ENCODE measurements at places on chromosomes 5 and 9.

- DNase-seq = peak; percentile 24
Observed at GRCh38 chr9:21465859-21466518, 16.1 kb downstream of the IFNE start.

DNA sequence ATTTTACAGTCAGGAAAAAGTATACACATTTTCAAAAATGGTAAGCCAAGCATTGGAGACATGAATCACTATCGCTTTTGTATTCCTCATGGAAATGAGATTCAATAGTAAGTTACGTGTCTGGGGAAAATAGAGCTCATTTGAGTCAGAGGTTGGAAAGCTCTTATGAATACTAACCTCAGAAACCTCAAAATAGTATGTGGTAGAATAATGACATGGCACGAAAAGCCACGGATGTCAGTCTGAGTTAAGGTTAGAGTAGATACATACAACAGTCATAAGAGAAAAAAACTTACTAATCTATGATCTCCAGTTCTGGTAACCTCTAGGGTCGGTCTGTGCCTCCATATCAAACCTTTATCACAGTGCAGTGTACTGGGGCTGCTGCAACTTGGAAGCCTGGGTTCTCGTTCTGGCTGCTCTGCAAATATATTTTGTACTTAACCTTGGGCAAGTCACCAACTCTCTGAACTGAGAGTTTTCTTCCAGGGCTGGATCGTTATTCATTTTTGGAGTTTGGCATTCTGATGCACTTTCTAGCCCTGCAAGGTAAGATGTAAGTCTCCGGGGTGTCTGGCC is 31.8 kb downstream of the MAP1B start:
- no peak for DNase-seq

DNA sequence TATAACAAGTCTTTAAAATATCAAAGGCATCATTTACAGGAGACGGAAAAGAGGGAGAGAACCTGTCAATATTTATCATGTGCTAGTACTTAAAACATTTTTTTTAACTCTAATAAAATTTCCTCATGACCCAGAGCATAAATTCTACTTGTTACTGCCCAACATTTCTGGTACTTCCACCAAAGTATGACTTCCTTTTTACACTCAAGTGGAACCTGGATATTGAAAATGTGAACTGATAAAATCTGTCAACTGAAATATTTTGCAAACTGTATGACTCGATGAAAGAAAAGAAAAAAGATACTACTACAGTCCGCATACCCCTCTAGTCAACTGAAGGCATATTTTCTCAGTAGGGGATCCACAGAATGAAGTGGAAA is 37.1 kb downstream of the FAM13B start:
- DNase-seq = no peak

- no peak for DNase-seq
Observed at GRCh38 chr9:114395334-114395617, 7.5 kb upstream of the AKNA start.

GRCh38 chr9:136690104-136690805 is 3.0 kb upstream of the AGPAT2 start:
- DNase-seq = no peak

DNA sequence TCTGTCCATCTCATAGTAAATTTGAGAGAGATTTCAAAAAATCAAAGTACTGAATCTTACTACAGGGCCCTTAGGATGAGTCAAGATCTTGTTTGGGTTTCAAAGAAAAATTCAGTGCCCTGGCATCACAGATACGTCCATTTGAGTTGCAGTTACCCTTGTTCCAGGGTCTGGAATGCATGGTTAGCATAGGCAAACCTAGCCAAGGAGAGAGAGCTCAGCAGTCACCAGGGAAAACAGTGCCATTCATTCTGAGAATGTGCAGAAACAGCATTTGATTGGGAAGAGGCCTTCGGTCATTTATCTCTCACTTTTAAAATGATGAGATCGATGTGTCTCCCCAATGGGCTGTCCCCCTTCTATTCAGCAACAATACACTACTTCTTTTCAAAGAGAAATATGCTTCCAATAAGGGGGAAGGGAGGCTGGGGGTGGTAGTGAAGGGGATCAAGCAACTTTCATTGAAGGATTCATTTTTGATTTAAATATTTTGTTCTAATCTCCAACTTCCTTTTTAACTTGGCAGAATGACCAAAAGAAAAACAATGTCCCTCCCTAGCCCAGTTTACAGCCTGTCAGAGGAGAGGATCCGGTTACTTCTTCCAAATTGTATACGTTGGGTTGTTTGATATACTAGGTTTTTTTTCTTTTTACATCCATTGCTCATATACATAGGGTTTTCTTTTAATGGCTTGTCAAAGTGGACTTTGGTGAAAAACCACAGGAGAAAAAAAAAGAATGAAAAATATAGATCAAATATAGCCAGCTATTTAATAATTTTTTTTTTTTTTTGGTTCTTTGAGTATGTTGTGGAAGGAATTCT is 491.1 kb downstream of the CCDC171 start:
- DNase-seq = no peak

- no peak for DNase-seq
Observed at GRCh38 chr9:137128158-137128861, 10.6 kb upstream of the GRIN1 start.

DNA sequence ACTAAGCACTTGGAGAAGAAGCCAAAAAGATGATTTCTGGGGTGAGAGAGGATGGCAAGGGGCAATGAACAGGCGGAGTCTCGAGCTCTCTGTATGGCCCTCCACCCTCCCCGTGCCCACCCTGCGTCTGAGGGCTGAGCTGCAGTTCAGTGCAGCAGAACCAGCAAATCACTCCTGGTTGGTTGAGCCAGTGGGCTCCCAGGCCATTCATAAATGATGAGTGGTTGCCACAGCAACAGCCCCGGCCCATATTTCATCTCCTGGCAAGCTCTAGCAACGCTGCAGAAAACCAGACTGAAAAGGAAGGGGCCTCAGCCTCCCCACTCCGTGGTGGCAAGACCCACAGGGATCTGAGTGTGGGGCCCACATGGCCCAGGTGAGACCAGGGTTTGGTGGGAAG is 93.8 kb upstream of the PPP1R26 start:
- DNase-seq = no peak

- no peak for DNase-seq
Observed at GRCh38 chr9:123727332-123727731, 202.6 kb downstream of the DENND1A start.

- DNase-seq = no peak
Observed at GRCh38 chr9:5848372-5848882, 15.5 kb upstream of the ERMP1 start.

GRCh38 chr5:148482697-148483462 is 99.1 kb downstream of the FBXO38 start:
- no peak for DNase-seq

GRCh38 chr9:79673614-79674013 is 101.8 kb downstream of the TLE4 start:
- no peak for DNase-seq

DNA sequence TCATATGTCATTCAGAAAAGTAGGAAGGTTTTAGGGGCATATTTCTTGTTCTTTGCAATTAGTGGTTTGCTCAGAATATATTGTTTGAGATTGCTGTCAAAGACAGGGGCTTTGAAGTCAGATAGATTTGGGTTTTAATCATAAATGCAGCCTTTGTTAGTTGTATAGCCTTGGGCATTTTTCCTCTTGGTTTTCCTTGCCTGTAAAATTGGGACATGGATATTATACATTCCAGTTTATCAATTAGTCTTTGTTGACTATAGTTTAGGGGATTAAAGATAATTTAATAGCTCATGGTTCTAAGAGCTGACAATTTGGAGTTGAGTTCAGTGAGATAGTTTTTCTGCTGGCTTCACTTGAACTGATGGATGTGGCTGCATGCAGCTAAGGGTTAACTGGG is 88.9 kb downstream of the DMAC1 start:
- no peak for DNase-seq

- no peak for DNase-seq
Observed at GRCh38 chr5:124901081-124901480, 154.6 kb upstream of the ZNF608 start.

DNA sequence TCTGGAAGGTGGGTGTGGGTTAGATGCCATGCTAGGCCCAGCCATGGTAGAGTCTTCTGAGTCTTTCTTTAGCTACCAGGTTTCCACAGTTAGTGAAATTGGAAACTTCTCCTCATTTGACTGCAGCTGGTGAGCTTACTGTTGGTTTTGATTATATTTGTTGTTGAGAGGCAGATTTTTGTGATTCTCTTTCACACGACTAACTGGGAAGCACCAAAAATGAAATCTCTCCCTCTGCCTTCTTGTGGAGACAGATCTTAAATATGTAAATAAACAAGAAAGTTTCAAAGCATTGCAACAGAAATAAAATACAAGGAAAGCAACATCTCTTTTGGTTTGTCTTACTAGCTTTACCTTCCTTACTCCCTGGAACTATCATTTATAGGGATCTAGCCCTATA is 122.2 kb downstream of the CEMIP2 start:
- DNase-seq = no peak

DNA sequence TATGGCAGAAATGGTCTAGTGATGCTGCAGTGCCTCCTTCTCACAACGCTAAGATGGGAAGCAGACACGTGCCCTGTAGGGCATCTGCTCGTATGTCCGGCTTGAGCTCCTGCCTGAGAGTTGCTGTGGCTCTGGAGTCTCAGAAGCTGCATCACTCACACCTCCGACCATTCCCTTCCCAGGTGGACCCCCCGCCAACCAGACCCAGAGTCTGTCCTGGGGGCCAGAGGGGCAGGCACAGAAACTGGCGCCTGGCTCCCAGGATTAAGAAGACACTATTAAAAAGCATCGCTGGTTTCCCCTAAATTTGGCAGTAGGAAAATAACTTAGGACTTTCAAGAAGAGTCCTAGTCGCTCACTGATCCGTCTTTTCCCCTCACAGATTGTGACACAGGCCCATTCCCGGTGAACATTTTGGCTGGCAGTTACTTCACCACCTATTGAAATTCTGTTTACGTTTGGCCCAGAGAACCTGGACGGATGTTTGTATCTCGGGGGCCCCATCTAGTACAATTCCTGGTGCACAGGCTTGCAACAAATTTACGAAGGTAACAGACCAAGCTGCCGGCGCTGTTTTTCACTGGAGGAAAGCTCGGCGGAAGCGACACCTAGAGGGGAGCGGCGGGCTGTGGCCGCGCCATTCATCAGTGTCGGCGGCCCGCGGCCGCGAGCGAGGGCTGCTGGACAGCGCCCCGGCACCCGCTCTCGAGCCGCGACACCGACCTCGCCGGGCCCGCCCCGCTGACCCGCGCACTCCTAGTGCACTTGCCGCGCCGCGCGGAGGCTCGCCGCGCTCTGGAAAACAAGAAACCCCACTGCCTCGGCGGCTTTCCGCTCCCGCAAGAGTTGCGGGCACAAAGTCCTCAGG is 1.6 kb downstream of the FSTL4 start:
- DNase-seq = peak; percentile 58

DNA sequence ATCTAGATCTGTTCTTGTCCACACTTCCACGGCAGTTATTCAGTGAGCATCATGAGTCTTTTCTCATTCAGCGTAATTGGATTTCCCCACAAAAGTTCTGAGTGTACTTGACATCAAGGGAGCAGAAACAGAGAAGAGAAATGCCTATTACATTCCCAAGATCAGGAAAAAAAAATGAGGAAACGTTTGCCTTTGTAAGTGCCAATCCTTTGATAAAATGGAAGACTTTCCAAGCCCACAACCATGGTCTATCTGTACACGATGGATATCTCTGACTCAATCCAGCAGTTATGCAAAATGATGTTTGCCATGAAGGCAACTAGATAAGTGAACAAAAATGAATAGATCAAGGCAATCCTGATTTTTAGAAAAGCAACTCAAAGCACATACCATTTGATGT is 235.9 kb downstream of the DOCK8 start:
- no peak for DNase-seq

DNA sequence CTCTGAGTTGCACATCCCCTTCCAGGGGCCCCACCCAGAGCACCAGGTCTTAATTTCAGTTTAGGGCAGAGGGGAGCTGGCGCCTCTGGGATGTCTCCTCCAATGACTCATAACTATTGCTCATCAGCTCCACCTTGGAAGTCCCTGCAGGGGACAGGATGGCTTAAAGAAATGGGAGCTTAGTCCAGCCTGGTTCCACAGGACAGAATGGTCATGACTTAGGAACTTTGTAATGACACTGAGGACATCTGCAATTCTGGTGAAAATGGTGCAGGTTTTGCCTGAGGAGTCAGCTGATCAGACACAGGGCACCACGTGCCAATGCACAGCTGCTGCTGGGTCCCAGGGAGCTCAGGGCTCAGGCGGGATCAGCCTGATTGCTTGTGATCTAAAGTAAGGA is 16.4 kb upstream of the PPP1R26 start:
- DNase-seq = no peak

- DNase-seq = no peak
Observed at GRCh38 chr5:94761055-94761454, 142.6 kb downstream of the SLF1 start.

GRCh38 chr5:114054594-114054993 is 307.3 kb upstream of the KCNN2 start:
- no peak for DNase-seq

DNA sequence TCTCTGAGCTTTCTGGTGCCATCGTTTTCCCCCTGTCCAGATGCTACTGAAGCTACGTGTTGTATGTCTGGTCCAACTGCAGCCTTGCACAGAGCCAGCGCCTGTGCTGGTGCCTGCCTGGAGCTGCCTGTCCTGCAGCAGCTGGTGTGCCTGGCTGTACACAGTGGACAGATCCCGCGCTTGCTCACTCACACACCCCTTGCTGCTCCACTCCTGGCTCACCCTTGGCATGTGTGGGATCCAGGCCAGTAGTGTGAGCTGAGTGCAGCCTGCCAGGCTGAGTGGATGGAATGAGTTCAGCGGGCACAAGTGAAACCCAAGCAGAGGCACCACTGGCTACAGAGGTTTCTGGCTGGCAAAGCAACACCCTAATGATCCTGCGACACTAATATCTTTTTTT is 40.4 kb downstream of the FER start:
- no peak for DNase-seq

GRCh38 chr5:3276896-3277295 is 318.7 kb upstream of the IRX1 start:
- DNase-seq = no peak

DNA sequence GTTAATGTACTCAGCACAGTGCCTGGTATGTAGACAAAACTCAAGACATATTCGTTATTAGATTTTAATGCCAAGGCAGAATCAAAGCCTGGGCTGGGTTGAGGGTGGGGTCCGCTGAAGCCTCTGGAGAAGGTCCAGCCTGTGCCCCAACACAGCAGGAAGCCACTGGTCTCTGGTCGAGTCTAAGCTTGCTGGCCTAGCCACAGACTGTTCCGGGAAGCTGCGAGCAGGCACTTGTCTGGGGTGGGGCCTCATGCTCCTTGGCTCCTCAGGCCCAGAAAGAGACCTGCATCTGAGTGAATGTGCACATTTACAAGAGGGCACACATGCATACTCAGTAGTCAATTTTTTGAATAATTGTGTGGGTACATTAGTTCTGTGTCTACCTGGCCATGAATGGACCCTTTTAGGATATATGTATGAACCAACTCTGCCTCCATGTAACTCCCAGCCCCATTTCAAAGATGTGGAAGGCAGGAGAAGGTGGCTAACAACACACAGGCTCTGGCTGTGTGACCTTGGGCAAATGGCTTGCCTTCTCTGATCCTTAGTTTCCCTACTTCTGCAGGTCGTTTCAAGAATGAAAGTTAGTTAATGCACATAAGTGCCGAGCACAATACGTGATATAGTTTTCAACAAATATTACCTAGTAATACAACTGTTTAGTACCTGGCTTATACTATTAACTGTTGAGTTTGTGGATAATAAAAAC is 18.3 kb downstream of the FAT2 start:
- no peak for DNase-seq

GRCh38 chr5:91670563-91670962 is 287.4 kb upstream of the ARRDC3 start:
- DNase-seq = no peak

All from NCI-H345 (cell line).